DMS53 (cell line): ENCODE measurements at places on chromosomes 11 and 22.
A peak's percentile ranks its signal among the peaks of the same experiment; 100 is the strongest.

DNA sequence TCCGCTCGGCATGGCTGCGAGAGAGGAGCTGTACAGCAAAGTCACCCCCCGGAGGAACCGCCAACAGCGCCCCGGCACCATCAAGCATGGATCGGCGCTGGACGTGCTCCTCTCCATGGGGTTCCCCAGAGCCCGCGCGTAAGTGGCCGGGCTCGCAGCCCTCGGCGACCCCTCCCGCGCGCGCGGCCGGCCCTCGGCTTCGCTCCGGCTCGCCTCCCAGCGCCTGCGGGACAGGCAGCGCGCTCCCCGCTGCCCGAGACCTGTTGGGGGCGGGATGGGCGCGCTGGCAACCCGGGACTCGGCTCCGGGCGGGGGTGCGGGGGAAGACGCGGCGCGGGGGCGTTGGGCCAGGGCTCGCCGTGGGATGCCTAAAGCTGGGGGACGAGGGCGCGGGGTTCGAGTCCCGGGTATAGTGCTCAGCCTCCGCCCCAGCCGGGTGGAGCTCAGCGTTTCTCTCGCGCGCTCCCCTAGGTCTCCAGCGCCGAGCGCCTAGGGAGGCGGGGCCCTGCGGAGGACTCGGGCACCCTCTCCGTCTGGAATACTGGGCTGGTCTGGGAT lies 630 bp downstream of the UBASH3B start:
- peak; percentile 25 for DNase-seq

DNA sequence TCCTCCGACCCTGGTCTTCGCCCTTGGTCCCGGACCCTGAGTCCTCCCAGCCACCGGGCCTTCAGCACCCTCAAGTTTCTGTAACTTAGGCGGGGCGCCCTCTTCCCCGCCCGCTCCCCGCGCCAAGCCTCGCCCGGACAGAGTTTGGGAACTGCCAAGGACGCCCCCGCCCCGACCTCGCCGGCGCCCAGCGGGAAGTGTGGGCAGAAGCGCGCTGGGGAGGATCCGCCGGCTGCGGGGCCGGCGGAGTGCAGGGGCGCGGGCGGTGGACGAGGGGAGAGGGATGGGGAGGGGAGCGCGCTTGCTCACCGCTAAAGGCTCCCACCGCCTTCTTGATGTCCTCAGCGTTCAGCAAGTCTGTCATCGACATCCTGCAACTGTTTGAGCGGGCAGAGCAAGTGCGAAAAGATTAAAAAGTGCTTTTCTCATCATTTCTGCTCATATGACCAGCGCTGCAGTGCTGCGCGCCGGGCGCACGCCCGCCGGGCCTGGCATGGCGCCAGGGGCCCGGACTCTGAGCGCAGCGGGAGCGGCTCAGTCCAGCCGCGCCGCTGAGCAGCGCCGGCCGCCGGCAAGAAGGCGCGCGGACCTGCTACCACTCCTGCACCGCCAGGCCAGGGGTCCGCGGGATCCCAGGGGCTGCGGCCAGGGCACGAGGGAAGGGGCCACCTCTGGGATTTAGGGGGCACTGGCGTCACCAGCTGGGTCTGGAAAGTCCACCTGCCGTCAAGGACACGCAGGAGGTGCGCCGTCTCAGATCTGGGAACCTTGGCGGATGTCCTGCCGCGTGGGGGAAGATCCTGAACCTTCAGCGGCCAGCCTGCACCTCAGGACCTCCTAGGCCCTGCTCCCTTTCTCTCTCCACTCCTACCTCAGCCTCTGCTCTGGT lies at the start of gene PVALB:
TSS of gene PVALB (minus strand) at position 400 of the 889 bp plus-strand sequence. CDS start at position 370, 30 bp downstream.
- peak; percentile 1 for DNase-seq

DNA sequence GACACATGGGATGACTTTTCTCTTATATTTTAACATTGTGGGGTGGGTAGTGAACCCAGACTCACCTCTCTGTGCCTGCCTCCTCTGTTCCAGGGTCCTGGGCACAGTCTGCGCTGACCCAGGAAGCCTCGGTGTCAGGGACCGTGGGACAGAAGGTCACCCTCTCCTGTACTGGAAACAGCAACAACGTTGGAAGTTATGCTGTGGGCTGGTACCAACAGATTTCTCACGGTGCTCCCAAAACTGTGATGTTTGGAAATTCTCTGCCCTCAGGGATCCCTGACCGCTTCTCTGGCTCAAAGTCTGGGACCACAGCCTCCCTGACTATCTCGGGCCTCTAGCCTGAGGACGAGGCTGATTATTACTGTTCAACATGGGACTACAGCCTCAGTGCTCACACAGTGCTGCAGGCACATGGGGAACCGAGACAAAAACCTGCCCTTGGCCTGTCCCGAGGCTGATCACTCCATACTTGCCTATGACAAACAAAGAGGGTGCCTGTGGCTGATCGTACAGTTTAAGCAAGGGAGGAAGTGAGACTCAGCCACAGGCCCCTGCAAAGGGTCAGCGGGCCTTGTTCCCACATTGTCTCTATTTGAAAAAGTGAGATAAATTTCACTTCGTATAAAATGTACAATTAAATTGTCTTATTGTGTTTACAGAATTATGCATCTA lies 43.7 kb upstream of the TOP3B start:
- no peak for DNase-seq

- no peak for DNase-seq
Observed at GRCh38 chr22:37448516-37449127, 21.3 kb upstream of the ELFN2 start.
